ENCODE measurements at places on chromosomes 12 and 14.

- DNase-seq: no peak
Observed at GRCh38 chr12:122012184-122012583, 9.5 kb upstream of the BCL7A start.

- DNase-seq: peak; percentile 57
Observed at GRCh38 chr12:42482748-42483520, 106.6 kb downstream of the PRICKLE1 start.

DNA sequence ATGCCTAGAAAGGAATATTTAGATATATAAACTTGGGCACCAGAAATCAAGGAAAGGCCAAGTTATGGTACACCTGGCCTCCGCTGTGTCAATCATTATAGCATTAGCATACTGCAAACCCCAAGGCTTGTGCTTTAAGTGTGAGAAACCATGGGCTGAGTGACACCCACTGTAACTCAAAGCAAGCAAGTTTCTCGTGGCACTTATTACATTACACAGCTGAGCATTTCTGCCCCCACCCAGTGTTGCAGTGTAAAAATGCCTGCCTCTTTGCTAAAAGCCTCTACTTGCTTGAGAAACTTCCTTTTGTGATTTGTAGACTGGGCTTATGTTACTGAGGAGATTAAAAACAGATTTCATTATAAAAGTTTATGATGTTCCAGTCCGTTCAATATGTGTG is 122.0 kb downstream of the TGFB3 start:
- no peak for DNase-seq

GRCh38 chr12:31835276-31835882 is 106.6 kb upstream of the AMN1 start:
- DNase-seq: no peak

- no peak for DNase-seq
Observed at GRCh38 chr14:79496701-79497100, 714.6 kb downstream of the DIO2 start.

DNA sequence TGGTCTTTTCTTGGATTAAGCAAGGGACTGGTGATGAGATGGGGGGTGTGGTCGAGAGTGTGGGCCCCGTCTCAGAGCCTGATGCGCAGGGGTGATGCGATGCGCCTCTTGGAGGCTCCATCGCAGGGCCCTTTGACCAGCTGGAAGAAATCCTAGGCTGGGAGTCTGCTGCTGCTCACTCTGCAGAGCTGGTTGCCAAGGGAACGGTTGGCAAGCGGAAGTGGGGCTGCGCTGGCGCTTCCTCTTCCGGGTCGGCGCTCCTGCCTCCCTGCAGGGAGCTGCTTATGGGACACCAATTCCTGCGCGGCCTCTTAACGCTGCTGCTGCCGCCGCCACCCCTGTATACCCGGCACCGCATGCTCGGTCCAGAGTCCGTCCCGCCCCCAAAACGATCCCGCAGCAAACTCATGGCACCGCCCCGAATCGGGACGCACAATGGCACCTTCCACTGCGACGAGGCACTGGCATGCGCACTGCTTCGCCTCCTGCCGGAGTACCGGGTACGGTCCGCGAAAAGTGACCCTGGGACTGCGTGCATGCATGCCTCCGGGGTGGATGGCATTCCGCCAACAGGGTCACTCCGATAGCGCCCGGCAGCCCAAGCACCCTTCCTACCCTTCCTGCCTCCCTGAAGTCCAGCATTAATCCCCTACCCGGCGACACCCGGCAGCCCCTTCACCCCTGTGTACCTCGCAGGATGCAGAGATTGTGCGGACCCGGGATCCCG is at the start of gene MYG1:
MYG1 (plus strand) TSS at position 242 of the 727 bp plus-strand sequence; CDS start at position 285, 43 bp downstream.
- DNase-seq: peak; percentile 81
